Stimulated activated CD4-positive, alpha-beta T cell treated with anti-CD3 and anti-CD28 coated beads, Interleukin-15, amount 100 ng/mL, for 24 hours (primary cell): ENCODE measurements at places on chromosomes 6 and 20.
A peak's percentile ranks its signal among the peaks of the same experiment; 100 is the strongest.

GRCh38 chr6:144158133-144158532, 7.8 kb downstream of the STX11 start:
- DNase-seq = no peak

GRCh38 chr6:90575267-90575666, 11.6 kb downstream of the MAP3K7 start:
- no peak for DNase-seq

DNA sequence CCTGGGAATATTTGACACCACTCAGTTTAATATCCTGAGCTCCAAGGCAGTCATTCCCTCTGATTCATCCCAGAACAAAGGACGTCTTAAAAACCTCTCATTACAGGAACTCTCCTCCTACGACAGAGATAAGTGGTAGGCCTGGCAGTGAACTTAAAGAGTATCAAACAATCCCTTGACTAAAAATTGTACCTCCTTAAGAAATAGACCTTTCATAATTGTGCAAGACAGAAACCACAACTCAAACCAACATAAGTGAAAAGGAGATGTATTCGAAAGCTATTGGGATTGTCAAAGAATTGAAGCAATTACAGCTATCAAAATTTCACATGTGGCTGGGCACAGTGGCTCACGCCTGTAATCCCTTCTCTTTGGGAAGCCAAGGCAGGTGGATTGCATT, 19.1 kb upstream of the BNIP5 start:
- no peak for DNase-seq

GRCh38 chr20:36745234-36745926, 510 bp downstream of the NDRG3 start:
- no peak for DNase-seq

- DNase-seq = no peak
Measured at GRCh38 chr20:51249215-51249614, 226.3 kb upstream of the KCNG1 start.

- no peak for DNase-seq
Measured at GRCh38 chr6:92043777-92044176, 1375.6 kb downstream of the EPHA7 start.

GRCh38 chr20:60905919-60906318, 346.1 kb upstream of the CDH4 start:
- DNase-seq = no peak

DNA sequence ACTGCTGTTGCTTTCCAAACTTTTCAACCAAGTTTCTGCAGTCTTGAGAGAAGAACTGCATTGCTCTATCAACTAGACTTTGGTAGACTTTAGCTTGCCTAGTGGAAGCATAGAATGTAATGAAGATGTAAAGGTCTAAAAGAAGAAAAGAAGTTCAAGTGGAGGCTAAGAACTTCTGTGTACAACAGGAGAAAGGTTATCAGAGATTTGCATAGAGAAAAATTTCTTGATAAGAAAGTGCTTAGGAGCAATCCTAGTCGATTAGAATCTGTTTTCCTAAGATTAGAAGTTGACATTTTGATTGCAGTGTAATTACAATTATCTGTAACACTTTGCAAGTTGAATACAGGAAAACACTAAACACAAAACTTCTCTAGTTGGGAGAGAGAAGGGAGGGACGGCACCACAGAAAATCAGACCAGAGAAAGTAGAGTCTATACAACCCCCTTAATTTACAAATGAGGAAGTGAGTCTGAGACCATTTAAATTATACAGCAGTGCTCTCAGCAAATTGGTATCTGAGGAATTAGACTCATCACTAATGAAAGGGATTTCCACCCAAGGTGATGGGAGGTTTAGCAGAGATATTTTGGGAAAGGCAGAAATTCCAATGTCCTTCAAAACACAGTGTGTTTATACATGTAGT, 194.3 kb upstream of the MARCKS start:
- DNase-seq = no peak

DNA sequence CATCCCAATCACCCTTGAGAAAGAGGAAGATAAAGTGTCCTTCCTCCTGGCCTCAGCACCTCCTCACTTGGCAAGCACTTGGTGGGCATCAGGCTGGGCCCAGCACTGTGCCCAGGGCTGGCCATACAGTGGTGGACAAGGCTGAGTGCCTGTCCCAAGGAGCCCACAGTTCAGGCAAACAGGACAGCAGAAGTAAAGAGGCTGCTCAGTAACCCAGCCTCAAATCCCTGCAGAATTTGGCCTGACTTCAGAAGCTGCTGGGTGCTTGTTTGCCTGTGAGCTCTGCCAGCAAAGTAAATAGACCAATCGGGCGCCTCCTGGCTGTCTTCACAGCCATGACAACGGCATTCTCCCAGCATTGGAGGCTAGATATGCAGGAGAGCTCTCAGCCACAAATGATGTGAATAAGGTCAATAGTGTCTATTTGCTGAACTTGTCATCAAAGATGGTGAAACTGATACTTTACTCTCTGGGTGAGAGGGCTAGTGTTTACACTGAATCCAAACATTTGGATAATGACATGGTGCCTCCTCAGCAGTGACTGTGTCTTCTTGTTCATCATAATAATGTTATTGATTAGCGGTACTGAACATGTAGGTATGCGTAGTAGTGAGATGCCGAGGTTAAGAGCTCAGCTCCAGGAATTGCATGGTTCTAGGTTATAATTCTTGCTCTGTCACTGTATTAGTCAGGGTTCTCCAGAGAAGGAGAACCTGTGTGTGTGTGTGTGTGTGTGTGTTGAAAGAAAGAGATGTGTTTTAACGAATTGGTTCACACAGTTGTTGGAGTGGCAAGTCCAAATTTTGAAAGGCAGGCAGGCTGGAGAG, 36.9 kb upstream of the FANCE start:
- DNase-seq = peak; percentile 29

GRCh38 chr6:117555882-117556498, 46.3 kb downstream of the GOPC start:
- peak; percentile 57 for DNase-seq

- no peak for DNase-seq
Measured at GRCh38 chr6:122984393-122984792, 11.6 kb upstream of the CLVS2 start.

DNA sequence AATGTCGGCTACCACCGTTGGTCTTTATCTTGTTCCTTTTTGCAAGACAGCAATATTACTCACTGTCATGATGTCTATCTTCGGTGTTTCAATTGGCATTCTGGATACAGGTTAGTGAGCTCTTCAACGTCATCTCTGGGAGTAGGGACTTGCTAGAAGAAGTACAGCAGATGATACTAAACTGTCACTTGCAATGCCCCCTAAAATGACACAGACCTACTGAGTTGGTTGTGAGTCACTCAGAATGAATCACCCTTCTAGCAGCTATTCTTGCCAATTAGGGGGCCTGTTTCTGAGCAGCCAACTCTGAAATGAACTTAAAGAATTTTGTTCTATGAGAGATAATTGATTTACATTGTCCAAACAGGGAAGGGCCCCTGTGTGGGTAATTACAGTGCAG, 176.5 kb downstream of the SLC16A10 start:
- DNase-seq = peak; percentile 9

- no peak for DNase-seq
Measured at GRCh38 chr6:155380666-155381332, 66.5 kb upstream of the TFB1M start.

- DNase-seq = no peak
Measured at GRCh38 chr20:46342451-46343347, 34.4 kb upstream of the CDH22 start.

DNA sequence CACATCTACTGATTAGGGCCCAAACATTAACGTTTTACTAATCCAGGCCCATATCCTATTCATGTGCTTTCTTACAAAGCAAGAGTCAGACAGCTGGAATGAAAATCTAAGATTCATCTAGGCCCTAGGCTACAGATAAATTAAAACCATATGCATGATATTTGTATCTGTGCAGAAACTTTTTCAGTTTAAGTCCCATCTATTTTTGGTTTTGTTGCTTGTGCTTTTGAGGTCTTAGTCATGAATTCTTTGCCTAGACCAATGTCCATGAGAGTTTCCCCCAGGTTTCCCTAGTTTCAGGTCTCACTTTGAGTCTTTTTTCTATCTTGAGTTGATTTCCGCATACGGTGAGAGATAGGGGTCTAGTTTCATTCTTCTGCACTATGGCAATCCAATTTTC, 20.2 kb downstream of the ADNP start:
- no peak for DNase-seq

GRCh38 chr6:43187821-43188220, 5.8 kb downstream of the CUL9 start:
- DNase-seq = no peak

GRCh38 chr20:52497731-52498130, 306.2 kb upstream of the ZFP64 start:
- no peak for DNase-seq

DNA sequence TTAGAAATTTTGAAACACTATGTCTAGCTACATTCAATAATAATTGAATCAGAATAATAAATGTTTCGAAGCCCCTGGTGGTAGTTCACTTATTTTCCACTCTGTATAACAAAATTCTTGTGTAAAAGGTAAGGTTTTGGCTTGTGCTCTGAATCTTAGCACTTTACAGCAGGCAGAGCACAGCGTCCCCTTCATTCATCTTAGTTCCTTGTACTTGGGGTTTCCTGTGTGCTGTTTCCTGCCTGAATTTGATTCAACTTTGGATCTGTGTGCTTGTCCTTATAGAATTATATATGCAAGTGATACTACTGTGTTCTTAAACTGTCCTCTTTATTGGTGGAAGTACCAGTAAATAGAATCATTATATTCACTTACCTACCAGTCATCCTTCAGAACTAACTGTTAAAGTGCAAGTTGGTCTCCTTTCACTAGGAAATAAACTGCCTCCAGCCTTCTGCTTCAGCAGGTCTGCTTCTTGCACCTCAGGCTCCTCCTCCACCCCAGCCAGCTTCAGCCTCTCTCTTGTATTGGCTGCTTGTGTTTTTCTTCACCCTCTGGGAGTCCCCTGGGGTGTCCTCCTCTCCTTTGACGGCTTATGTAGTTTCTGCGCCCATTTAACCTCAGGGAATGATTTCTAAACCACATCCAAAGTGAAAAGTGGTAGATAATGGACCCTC, 28.8 kb upstream of the TULP4 start:
- no peak for DNase-seq

GRCh38 chr6:46888031-46888430, 33.7 kb downstream of the ADGRF5 start:
- DNase-seq = no peak

DNA sequence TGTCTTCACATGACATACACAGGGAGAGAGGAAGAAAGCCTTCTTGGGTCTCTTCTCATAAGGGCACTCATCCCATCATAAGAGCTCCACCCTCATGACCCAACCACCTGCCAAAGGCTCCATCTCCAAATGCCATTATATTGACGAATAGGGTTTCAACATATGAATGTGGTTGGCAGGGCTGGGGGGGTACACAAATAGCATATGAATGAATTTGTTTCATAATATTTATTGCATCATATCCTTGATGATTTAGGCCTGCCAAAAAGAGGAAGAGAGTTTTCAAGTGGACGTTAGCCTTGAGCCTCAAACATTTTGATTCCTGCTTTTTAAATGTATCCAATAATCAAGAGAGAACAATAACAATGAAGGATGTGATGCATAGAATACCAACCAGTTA, 26.2 kb upstream of the OPRM1 start:
- no peak for DNase-seq

- DNase-seq = no peak
Measured at GRCh38 chr6:106192824-106193223, 106.7 kb downstream of the PRDM1 start.

DNA sequence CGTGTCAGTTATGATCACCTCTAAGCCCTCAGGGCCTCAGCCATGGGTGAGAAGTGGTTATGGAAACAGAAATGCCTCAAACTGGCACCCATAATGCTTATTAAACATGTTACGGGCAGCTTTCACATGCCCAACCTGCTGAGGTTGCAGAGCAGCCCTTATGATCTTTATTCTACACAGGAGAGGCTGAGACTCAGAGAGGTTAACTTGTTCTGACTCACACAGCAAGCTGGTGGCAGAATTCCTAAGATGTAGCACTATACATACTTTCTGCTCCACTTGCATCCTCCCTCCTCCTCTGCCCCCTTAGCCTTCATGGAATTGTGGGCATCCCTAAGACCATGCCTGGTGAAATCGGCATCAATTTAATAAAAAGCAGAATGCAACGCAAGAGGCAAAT, 34.7 kb upstream of the IGF2R start:
- DNase-seq = no peak

DNA sequence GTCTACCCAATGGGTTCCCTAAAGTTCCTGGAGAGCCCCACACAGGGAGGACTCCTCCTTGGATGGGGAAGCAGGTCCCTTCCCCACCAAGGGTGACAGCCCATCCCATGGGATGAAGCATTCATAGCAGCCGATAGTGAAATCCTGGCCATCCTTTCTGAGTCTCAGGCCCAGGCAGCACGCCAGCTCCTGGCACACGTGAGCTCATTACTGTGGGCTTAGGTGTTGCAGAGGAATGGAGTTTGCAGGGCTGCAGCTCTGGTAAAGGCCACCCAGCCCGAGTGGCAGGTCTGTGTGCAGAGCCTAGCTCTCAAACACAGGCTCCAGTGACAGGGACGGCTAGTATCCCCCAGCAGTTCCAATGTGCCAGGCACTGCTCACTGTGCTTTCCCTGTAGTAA, 31.0 kb downstream of the SIRPA start:
- no peak for DNase-seq

DNA sequence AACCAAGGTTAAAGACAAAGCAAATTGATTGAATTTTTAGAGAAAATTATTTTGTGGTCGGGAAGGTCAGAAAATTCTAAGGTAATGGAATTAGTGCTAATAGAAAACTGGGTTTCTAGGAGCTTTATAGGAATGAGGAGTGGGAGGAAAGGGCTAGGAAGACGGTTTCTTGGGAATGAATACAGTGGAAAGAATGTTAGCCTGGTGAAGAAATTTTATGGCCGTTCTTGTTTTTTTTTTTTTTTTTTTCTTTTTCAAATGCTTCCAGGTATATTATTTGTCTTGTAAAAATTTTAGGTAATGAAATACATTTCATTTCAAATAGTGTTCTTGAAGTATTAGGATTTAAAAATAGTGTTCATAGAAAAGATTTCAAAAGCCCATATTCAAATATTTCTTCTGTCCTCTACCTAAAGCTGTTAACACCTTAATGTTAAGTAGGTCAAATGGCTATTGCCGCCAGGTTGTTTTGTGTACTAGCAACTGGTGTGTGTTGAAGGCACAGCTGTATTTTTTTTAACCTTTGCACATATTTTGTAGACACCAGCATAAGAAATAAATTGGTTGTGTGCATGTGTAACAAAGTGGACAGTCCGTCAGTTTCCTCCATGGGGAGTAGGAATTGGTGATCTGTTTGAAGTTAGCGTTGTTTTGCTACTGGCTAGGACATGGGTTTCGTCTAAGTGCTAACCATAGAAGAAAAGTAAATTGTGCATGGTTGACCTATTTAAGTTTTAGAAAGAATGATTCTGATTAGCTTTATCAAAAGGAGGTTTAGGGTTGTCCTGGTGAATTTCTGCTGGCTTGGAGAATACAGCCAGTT, 32.3 kb downstream of the AFDN start:
- no peak for DNase-seq

- peak; percentile 73 for DNase-seq
Measured at GRCh38 chr20:23995905-23996666, 7.5 kb upstream of the GGTLC1 start.

- no peak for DNase-seq
Measured at GRCh38 chr6:26387565-26387964, 4.7 kb downstream of the BTN2A2 start.

GRCh38 chr6:14134211-14134910, 16.8 kb downstream of the CD83 start:
- DNase-seq = no peak

GRCh38 chr6:35453236-35453635, 1.1 kb downstream of the FANCE start:
- no peak for DNase-seq

GRCh38 chr20:44552950-44553908, 29.1 kb upstream of the PKIG start:
- no peak for DNase-seq

- no peak for DNase-seq
Measured at GRCh38 chr6:109498052-109498451, 15.0 kb upstream of the ZBTB24 start.
